ENCODE measurements at places on chromosomes 2 and 18. TPM values are rescaled to one million over a fixed set of nuclear protein-coding genes. Genes with fewer than 3 reads are reported as not detected.

NEB gene
- 0.41 TPM for total RNA-seq

DNA sequence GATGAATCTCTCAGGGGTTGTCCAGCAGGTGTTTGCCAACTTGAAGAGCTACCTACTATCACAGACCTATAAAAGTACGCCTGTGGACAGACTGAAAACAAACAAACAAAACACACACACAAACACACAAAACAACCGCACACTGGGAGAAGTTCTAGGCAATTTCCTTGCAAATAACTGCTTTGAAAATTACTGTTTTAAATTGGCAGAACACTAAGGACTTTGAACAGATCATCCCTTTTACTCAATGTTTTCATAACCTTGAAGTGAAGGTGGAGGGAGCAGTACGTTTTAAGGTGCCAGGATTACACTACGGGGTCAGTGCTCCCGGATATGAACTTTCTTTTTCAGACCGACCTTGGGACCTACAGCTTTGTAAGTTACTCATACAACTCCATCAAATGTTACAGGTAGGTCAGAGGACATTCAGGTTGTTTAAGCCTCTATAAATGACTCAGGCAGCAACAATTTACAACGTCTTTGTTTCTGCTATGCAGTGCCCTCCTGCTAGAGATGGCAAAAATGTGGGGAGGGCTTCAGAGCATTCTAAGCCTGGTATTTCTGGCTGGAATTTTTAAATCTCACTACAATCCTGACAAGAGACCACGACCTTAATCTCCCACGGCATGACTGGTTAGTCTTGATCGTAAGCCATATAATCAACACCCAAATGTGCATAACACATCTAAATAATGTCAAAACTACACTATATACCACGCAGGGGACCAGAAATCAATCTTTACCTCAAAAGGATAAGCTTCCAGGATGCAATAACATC, 1.4 kb upstream of the SLC20A1 start:
- DNase-seq, result no peak

GRCh38 chr2:128710242-128710641, 391.6 kb upstream of the HS6ST1 start:
- no peak for DNase-seq

DNA sequence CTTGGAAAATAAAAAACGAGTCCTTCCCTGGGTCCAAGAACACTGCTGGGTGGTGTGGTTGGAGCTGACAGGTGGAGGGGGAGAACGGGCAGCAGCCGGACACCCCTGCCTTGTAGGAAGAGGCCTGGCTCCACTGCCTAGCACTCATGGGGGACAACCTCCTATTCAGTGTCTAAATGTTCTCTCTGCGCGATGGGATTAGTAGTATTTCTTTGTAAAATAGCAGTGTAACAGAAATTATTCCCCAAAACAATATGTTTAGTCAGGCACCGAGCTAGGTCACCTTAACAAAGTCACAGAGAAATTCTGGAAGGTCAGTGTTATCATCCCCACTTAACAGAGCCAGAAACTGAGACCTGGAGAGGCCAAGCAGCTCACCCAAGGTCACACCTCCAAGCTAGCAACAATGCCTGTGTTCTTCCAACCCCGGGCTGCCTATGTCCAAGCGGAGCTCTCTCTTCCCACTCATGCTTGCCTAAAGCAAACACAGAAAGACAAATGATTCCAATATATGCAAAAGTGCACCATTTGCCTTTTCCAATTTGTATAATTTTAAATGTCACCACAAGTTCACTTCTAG, 68.0 kb downstream of the STEAP3 start:
- no peak for DNase-seq

- no peak for DNase-seq
Observed at GRCh38 chr2:47058003-47058931, 96.8 kb downstream of the STPG4 start.

All from frontal cortex (tissue), 4 donors.